ENCODE measurements at places on chromosomes 16 and 17.

DNA sequence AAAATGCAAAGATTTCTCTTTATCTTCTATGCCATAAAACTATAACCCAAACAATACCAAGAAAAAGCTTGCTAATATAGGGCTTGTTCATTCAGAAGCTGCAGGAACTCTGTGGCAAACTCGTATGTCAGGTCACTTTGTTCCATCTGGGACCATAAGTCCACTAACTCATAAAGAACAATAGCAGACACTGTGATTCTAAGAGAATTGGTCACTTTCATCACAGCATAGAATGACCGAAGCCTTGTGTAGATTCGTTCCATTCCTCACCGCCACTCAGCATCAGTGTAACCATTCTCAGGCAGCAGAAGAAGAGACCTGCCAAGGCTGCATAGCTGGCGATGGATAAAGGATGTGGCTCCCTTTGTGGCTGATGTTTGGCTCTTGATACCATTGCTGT lies 30.3 kb upstream of the VAT1L start:
- no peak for DNase-seq

DNA sequence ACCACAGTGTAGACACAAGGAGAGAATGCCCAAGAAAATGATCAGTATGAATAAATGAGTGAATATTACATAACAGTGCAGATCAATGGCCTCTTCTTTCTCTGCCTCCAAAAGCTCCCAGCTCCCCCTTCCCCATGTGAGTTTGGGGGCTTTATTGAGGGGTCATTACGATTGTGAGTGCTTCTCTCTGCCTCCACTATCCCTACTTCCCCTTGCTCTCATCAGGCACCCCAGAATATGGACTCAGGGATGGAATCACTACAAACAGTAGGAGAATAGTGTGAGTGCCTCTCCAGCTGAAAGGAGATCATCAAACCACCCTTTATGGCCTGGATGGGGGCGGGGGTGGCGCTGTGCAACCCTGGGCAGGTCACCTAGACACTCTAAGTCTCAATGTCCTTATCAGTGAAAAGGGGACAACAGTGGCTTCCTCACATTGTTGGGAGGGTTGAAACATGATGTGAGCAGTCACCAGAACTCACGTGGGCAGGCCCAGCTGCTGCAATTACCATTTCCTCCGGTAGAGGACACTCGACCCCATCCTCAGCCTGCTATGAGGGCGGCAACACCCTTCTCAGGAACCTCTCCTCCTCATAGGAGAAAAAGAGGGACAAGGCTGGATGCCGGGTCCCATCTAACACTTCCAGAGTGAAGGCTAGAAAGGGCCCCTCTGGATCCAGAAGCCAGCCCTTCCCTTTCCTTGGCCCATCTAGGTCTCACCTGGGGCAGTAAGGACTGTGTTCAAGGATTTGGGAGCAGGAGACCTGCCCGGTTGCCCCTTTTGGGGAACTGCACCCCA lies 2.1 kb upstream of the EPOP start:
- peak; percentile 37 for DNase-seq

GRCh38 chr16:11440657-11441012 lies 95.4 kb downstream of the RMI2 start:
- DNase-seq: no peak

DNA sequence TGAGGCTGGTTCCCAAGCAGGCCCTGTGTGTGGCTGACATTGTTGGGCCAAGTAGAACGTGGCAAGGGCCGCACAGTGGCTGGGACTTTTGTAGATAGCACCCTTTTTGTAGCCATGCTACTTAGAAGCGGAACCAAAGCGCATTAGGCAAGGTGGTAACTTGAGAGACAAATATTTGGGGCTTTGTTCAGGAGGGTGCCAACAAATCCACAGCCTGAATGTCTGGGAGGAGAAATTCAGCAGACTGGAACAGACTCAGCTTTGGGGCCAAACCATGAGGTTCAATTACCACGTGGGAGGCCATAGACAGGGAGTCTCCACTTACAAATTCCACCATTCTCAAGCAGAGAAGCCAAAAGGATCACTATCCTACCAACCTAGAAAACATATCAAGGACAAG lies 183.7 kb downstream of the RGS9 start:
- DNase-seq: no peak

GRCh38 chr16:73063854-73064211 lies 15.9 kb upstream of the ZFHX3 start:
- no peak for DNase-seq

DNA sequence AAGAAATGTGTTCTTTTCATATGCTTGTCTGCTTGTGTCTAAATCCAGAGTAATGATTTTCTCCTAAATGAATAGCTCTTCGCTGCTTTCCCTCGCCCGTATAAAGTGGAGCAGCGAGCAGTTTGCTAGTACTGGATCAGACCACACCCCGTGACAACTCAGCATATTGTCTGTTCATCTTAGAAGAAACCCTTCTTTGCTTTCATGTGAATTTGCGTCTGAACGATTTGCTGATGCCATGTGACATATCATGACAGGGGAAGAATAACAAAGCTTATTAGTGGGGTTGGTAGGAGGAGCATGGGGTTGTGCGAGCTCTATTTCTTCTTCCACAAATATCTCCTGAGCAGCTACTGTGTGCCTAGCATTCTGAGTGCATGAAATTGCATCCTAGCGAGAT lies 44.1 kb upstream of the CACNG4 start:
- DNase-seq: no peak

- no peak for DNase-seq
These were observed 17.1 kb downstream of the GGA3 start for GRCh38 chr17:75244133-75244866.

DNA sequence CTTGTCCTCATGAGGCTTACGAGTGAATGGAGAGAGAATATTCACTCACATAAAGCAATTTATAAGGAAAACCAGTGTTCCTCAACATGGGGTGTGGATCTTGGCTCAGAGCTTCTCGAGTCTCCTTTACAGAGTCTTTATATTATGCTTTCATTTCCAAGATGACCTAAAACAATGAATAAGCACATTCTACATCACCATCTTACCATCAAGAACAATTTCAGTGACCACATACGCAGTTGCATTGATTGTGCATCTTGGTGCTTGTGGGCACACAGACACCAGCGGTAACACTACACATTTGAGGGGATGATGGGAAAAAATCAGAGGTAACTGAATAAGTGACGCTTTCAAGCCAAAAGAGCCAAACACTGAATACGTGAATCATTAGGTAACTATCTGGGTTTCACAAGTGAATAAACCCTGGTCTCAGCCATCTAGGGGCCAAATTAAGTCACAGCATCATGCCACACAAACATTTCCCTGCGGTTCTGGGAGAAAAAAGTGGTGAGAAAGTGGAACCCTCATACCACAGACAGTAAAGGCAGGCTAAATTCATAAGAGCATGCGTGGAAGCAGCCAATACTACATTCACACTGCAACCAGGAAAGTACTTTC lies 9.4 kb downstream of the CWC25 start:
- no peak for DNase-seq

DNA sequence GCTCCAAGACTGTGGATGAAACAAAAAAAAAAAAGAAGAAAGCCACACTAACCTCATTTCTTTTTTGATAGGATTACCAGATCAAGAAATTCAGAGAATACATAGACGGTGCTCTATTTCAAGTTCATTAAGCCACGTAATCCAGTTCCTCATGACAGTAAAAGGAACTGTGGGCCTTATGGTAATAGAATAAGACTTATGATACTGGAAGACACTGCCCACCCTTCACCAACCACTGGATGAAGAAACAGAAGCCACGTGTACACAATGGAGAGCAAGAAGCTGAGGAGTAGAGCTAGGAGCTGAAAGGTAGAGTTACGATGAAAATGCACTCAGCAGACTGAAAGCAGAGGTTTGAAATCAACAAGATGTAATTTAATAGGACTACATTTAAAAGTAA lies 11.2 kb downstream of the NCBP3 start:
- DNase-seq: no peak

GRCh38 chr17:16003841-16004240 lies 4.2 kb downstream of the TTC19 start:
- DNase-seq: no peak

DNA sequence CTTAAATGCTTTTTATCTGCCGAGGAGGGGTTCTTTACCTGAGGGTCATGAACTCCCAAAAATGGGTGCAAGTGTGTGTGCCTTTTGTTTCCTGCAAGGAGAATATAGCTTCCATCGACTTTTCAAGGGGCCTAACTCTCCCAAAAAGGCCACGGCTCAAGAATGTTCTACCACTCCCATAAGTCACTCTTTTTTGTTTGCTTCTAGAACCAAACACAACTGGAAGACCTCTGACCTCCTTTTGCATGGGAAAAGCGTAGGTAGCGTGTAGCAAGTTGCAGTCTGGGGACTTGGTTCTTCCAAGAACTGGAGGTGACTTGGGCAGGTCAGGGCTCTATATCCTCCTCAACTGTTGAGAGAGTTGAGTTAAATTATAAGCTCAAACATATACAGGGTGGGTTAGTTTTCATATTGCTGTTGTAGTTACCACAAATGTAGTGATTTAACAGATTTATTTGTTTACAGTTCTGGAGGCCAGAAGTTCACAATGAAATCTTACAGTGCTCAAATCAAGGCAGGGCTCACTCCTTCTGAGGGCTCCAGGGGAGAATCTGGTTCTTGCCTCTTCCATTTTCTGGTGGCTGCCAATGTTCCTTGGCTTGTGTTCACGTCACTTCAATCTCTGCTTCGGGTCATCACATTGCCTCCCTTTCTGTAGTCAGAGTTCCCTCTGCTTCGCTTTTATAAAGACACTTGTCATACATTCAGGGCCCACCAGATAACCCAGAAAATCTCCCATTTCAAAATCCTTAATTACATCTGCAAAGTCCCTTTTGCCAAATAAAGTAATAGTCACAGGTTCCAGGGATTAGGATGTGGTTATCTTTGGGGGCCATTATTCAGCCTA lies 1.4 kb downstream of the TMEM97 start:
- no peak for DNase-seq

DNA sequence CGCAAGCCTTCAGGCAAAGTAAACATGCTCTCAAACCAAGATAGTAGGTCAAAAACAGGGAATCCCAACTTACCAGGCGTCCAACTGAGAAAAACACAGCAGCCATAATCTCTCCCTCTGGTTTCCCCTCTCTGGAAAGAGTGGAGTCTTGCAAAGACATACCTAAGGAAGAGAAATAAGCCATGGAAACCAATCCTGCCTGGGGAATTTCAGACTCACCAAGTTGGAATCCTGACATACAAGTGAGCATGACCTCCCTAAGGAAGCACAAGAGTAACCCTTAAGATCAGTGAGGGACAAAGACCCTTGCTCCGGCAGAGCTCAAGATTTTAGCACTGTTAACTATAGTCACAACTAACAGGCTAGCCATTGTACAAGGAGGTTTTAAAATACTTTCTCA lies 4.1 kb downstream of the ZNF624 start:
- no peak for DNase-seq

GRCh38 chr17:18257982-18258355 lies 569 bp downstream of the FLII start:
- peak; percentile 59 for DNase-seq

- DNase-seq: no peak
These were observed 651.8 kb downstream of the CDH11 start for GRCh38 chr16:64469906-64470702.

DNA sequence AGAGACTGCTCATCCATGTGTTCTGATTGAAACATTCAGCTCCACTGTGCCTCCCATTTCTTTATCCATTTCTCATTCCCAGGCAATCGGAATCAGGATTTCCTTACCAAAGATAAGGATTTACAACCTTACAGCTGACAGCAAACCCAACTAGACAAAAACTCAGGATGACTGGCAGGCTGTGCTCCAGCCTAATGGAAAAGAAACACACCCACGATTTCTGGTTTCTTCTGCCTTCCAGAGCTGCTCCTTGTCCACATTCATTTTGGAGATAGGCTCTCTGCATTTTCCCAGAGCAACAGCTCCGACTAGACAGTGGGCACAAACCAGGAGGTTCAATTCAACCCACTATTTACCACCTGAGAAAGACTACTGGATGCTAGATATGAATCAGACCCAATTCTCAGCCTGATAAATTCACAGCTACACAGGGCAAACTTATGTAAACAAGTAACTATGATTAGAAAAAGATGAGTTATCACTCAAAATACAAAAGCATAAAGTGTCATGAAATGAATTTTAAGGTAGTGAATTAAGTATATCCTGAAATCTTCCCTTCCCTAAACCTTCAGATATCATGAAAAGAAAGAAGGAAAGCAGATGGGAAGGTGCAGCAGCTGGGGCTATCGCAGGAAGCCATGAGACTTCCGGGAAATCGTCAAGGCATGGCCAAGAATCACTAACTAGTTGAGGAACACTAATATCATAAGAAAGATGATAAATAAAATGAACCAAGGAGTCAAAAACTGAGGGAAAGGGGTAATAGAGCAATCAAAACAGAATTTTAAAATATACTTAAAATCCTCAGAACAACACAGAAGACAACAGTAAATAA lies 44.8 kb upstream of the CLEC18B start:
- DNase-seq: no peak

GRCh38 chr17:68753985-68754769 lies 153.0 kb upstream of the FAM20A start:
- no peak for DNase-seq

GRCh38 chr17:32803544-32803943 lies 73.4 kb downstream of the MYO1D start:
- DNase-seq: no peak

- no peak for DNase-seq
These were observed 23.2 kb upstream of the MEAK7 start for GRCh38 chr16:84527532-84528269.

- no peak for DNase-seq
These were observed 16.5 kb downstream of the ASPSCR1 start for GRCh38 chr17:81993729-81994592.

- DNase-seq: no peak
These were observed 3.3 kb upstream of the SLC25A10 start for GRCh38 chr17:81708739-81709185.

- no peak for DNase-seq
These were observed at the start of gene HOXB4 for GRCh38 chr17:48577946-48578615. HOXB4 (minus strand) TSS chr17:48578350; CDS start chr17:48578319, 31 bp downstream.

DNA sequence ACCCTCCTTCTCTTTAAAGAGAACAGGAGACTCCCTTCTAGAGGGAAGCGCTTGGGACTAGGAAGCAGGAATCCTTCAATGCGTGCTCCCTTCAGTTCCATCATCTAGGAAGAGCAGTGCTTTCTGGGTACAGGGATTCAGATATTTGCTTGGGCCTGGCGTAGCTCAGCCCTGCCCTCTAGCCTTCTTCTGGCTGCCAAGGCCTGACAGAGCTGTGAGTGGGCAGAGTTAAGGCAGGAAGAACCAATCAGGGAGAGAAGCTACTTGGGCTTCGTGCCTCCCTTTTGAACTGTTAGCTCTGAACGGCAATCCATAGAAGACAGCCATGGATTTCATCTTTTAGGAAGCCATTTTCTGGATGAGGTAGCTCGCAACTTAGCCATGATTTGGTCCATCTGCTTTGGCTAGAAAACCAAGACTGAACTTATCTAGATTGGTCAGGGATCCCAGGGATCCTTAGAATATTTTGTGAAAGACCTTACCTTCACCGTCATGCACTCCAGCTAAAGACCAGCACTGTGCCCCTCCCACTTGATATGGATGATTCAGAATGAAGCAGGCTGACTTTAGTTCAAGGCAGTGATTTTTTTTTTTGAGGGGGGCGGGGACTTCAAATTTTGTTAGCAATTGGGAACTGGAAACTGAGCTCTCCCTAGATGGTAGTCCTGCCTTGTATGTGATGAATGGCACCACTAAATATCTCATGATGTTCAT lies 2.5 kb upstream of the CORO6 start:
- peak; percentile 33 for DNase-seq

Data from amygdala (tissue), 56 donors.